ENCODE measurements at places on chromosomes 3 and 15. TPM values are rescaled to one million over a fixed set of nuclear protein-coding genes. Genes with fewer than 3 reads are reported as not detected.

GRCh38 chr3:189632242-189632641, 1.1 kb downstream of the TP63 start:
- H3K4me1 ChIP-seq, result no peaks in the 10 kb centered on the region
- DNase-seq, result no peak
- no peak overlapping the region for H3K27ac ChIP-seq
- no peaks in the 10 kb centered on the region for H3K36me3 ChIP-seq
- H3K4me3 ChIP-seq, result no peak overlapping the region

GRCh38 chr3:122239112-122239511, 55.6 kb downstream of the CASR start:
- no peak for DNase-seq
- no peak overlapping the region for H3K4me3 ChIP-seq
- H3K4me1 ChIP-seq, result no peaks in the 10 kb centered on the region
- no peak overlapping the region for H3K27ac ChIP-seq

GRCh38 chr3:963255-963654, 129.6 kb upstream of the CNTN6 start:
- no peaks in the 10 kb centered on the region for H3K27me3 ChIP-seq
- no peak overlapping the region for H3K27ac ChIP-seq
- H3K4me1 ChIP-seq, result no peaks in the 10 kb centered on the region
- no peak overlapping the region for H3K4me3 ChIP-seq
- DNase-seq, result no peak

GRCh38 chr3:8839607-8840325, 70.4 kb upstream of the OXTR start:
- H3K27me3 ChIP-seq, result no peaks in the 10 kb centered on the region
- no peak overlapping the region for H3K4me3 ChIP-seq
- no peak overlapping the region for H3K27ac ChIP-seq
- no peaks in the 10 kb centered on the region for H3K36me3 ChIP-seq

DNA sequence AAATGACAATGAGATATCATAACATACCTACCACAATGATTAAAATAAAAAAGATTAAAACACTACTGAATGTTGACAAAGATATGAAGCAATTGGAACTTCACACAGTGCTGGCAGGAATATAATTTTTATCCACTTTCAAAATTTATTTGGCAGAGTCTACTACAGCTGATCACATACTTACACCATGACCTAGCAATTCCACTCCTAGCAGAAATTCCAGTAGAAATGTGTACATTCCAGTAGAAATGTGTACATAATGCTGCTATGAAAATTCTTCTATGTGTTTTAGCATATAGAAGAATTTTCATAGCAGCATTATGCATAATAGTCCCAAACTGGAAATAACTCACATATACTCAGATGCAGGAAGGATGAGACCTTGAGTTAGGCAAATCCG, 43.5 kb downstream of the IFT57 start:
- DNase-seq, result no peak
- H3K27me3 ChIP-seq, result no peaks in the 10 kb centered on the region
- H3K4me1 ChIP-seq, result no peaks in the 10 kb centered on the region
- H3K27ac ChIP-seq, result no peak overlapping the region
- no peak overlapping the region for H3K4me3 ChIP-seq
- no peaks in the 10 kb centered on the region for H3K36me3 ChIP-seq

GRCh38 chr15:94231723-94232468, 535 bp downstream of the MCTP2 start:
- no peak for DNase-seq
- H3K4me1 ChIP-seq, result peaks cover 14% of the 10 kb centered on the region
- no peaks in the 10 kb centered on the region for H3K27me3 ChIP-seq
- peak overlapping the region; percentile 71 for H3K27ac ChIP-seq
- H3K36me3 ChIP-seq, result no peaks in the 10 kb centered on the region

DNA sequence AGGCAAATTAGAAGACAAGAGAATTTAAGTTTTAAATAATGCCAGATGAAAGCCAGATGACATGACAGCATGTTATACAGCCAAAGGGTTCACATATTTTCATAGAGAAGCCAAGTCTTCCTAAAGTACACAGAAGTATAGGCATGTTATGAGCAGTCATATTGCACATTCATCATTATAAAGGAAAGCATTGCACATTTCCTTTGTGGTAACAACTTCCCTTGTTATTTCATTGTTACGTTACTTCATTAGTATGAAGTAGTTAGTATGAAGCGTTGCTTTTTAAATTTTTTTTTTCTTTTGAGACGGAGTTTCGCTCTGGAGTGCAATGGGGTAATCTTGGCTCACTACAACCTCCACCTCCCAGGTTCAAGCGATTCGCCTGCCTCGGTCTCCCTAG, 4.6 kb upstream of the ABCC5 start:
- no peak for DNase-seq
- H3K27me3 ChIP-seq, result no peaks in the 10 kb centered on the region
- H3K4me3 ChIP-seq, result no peak overlapping the region
- H3K27ac ChIP-seq, result no peak overlapping the region
- no peaks in the 10 kb centered on the region for H3K36me3 ChIP-seq

GRCh38 chr3:81740731-81741130, 20.7 kb downstream of the GBE1 start:
- no peaks in the 10 kb centered on the region for H3K4me1 ChIP-seq
- no peak overlapping the region for H3K27ac ChIP-seq
- H3K27me3 ChIP-seq, result no peaks in the 10 kb centered on the region
- H3K36me3 ChIP-seq, result no peaks in the 10 kb centered on the region
- no peak overlapping the region for H3K4me3 ChIP-seq

DNA sequence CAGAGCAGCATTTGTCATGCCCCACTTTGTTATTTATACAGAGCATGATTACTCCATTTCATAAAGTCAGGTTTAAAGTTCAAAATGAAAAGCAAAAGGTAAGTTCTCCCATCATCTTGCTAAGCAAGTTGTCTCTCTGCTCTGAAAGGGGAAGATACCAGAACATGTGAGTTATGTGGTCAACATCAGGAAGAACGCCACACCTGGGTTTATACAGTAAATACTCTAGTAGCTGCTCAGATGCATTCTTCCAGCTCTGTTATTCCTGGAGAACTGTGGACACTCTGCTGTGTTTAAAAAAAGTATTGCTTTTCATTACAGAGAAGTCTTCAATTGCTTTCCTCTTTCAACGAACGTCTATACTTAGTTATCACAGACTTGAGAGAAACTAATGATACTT, 145.7 kb downstream of the PLCL2 start:
- H3K36me3 ChIP-seq, result no peaks in the 10 kb centered on the region
- no peaks in the 10 kb centered on the region for H3K27me3 ChIP-seq
- no peak overlapping the region for H3K4me3 ChIP-seq
- H3K27ac ChIP-seq, result no peak overlapping the region

- no peak overlapping the region for H3K4me3 ChIP-seq
- H3K4me1 ChIP-seq, result no peaks in the 10 kb centered on the region
- no peak for DNase-seq
- no peaks in the 10 kb centered on the region for H3K27me3 ChIP-seq
- no peak overlapping the region for H3K27ac ChIP-seq
Observed at GRCh38 chr15:78923480-78924360, 21.1 kb downstream of the CTSH start.

GRCh38 chr3:142046320-142047020, 102.9 kb downstream of the TFDP2 start:
- DNase-seq, result no peak
- no peak overlapping the region for H3K27ac ChIP-seq

GRCh38 chr15:28955993-28956421, 70.2 kb downstream of the APBA2 start:
- no peak for DNase-seq
- H3K4me3 ChIP-seq, result no peak overlapping the region
- H3K27me3 ChIP-seq, result no peaks in the 10 kb centered on the region
- no peaks in the 10 kb centered on the region for H3K4me1 ChIP-seq
- no peak overlapping the region for H3K27ac ChIP-seq

DNA sequence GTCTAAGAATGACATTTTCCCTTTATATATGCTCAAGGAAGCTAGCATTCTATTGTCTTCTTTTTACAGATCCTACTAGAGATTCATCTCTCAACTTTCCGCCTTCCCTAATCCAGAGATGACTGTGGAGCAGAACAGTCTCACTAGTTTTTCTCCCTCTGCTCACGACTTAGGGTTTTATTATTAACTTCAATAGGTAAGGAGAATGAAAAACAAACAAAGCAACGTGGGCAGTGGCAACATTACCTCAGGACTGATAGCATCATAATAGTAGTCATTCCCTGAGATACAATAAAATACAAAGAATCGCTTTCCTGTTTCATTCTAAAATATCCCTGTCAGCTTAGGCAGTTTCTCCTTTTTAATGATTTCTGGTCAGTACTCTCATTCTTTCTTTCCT, 154.3 kb upstream of the PLAAT1 start:
- H3K27me3 ChIP-seq, result no peaks in the 10 kb centered on the region
- no peaks in the 10 kb centered on the region for H3K36me3 ChIP-seq
- no peak overlapping the region for H3K27ac ChIP-seq
- DNase-seq, result no peak
- H3K4me1 ChIP-seq, result no peaks in the 10 kb centered on the region
- H3K4me3 ChIP-seq, result no peak overlapping the region

GRCh38 chr3:121974601-121975111, 47.4 kb downstream of the ILDR1 start:
- no peak for DNase-seq
- H3K27me3 ChIP-seq, result no peaks in the 10 kb centered on the region
- H3K4me1 ChIP-seq, result no peaks in the 10 kb centered on the region
- no peak overlapping the region for H3K4me3 ChIP-seq
- no peak overlapping the region for H3K27ac ChIP-seq

- H3K4me1 ChIP-seq, result no peaks in the 10 kb centered on the region
- no peak overlapping the region for H3K27ac ChIP-seq
- H3K27me3 ChIP-seq, result no peaks in the 10 kb centered on the region
- no peaks in the 10 kb centered on the region for H3K36me3 ChIP-seq
- DNase-seq, result no peak
Observed at GRCh38 chr15:81030301-81030750, 29.6 kb downstream of the TLNRD1 start.

DNA sequence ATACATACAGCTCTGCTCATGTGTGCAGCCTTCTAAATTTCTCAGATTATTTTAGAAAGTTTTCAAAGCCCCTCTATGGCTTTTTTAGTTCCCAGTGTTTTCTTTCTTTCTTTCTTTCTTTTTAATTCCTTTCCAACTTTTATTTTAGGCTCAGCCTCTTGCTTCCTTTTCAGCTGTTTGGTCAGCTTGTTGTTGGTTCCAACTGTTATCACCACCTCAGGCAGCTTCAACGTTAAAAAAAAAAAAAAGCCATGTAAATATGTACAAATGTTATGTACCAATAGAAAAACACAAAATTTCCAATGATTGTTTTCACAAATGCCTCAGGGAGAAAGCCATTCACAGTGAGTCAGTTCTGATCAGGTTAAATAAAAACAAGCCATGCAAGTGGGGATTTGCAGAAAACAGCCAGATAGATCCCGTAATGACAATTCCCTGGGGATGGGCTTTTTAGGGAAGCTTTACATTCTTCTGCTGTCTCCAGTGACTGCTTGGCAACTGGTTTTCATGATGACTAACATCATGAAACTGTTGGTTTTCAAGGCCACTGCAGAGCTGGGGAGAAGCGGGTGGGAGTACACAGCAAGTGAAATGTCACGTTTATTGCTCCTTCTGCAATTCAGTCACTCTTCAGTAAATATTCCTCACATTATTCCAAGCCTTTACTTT, 908.4 kb downstream of the EPHA3 start:
- H3K36me3 ChIP-seq, result no peaks in the 10 kb centered on the region
- H3K4me1 ChIP-seq, result no peaks in the 10 kb centered on the region
- no peak overlapping the region for H3K4me3 ChIP-seq

GRCh38 chr3:138089091-138089490, 26.3 kb downstream of the DZIP1L start:
- no peak overlapping the region for H3K4me3 ChIP-seq
- no peaks in the 10 kb centered on the region for H3K27me3 ChIP-seq
- peaks cover 8% of the 10 kb centered on the region for H3K36me3 ChIP-seq
- no peaks in the 10 kb centered on the region for H3K4me1 ChIP-seq
- no peak for DNase-seq

- H3K27ac ChIP-seq, result no peak overlapping the region
- DNase-seq, result no peak
- no peaks in the 10 kb centered on the region for H3K27me3 ChIP-seq
- no peak overlapping the region for H3K4me3 ChIP-seq
- peaks cover 19% of the 10 kb centered on the region for H3K4me1 ChIP-seq
Observed at GRCh38 chr3:171262431-171262830, 197.8 kb downstream of the TNIK start.

DNA sequence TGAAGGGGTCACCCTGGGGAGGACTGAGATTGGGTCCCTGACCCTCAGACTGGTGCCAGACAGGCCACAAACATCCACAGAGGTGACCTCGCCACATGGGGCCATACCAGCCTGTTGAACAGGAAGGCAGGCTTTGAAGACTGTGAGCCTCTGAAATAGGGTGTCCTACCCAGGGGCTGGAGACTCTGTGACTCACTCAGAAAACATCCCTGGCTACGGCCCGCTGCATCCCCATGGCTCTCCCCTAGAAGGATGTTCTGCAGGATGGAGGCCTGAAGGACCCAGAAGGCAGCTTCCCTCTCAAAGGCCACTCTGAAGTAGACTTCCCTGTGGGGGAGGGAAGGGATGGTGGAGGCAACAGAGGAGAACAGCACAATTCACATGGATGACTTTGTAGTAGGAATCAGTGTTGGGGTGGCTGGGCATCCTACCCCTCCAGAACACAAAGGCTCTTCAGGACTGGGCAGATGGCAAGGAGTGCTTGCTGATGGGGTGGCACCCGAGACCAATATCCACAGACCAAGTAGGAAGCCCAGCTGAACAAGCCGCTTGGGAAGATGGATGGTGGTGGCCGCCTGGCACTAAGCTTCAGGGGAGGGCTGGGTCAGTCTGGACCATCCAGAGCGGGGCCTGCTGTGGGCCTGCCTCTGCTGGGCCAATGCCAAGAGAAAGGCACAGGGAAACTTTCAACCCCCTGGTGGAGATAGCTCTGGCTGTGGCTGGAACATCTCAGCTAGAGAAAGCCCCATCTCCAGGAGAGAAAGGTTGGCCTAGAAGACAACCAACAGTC, 37.6 kb upstream of the DUSP7 start:
- no peak overlapping the region for H3K4me3 ChIP-seq
- no peaks in the 10 kb centered on the region for H3K27me3 ChIP-seq
- no peaks in the 10 kb centered on the region for H3K36me3 ChIP-seq
- H3K4me1 ChIP-seq, result no peaks in the 10 kb centered on the region
- no peak for DNase-seq

GRCh38 chr3:15899388-15899787, 101.6 kb upstream of the ANKRD28 start:
- no peak overlapping the region for H3K4me3 ChIP-seq
- no peak overlapping the region for H3K27ac ChIP-seq
- H3K36me3 ChIP-seq, result no peaks in the 10 kb centered on the region
- no peaks in the 10 kb centered on the region for H3K4me1 ChIP-seq

DNA sequence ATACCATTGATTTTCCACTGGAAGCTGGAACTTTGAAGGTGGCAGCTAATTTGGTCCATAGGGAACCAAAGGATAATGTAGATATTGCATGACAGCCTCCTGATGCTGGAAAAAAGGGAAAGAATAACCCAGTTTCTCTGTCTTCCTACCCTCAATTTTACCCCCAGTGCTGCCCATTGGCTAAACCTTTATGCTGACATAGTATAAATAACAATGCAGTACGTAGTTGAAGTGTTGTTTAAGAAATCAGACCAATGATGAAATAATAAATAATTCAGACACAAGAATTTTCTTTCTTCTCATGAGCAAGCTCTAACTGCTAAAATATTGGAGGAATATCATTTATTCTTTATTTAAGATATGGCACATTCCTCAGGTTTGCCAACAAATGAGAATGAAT, 843.4 kb downstream of the EPHA3 start:
- H3K36me3 ChIP-seq, result no peaks in the 10 kb centered on the region
- H3K27me3 ChIP-seq, result no peaks in the 10 kb centered on the region
- DNase-seq, result no peak
- no peaks in the 10 kb centered on the region for H3K4me1 ChIP-seq

CLCN2 gene
- total RNA-seq, result 74.3 TPM

IL17RB gene
- 18.2 TPM for total RNA-seq

CHRM5 gene
- total RNA-seq, result not detected

ST8SIA2 gene
- total RNA-seq, result not detected

NR2E3 gene
- total RNA-seq, result not detected

MAP1A gene
- total RNA-seq, result 14.9 TPM

SKOR1 gene
- total RNA-seq, result 1.2 TPM

TRIM42 gene
- total RNA-seq, result not detected

Measured in Peyer's patch (tissue), 4 donors.